Vagina (tissue), 2 donors: ENCODE measurements at places on chromosomes 7 and 10.
A peak's percentile ranks its signal among the peaks of the same experiment; 100 is the strongest.

- peak; percentile 82 for DNase-seq
Observed at GRCh38 chr10:86082556-86082955, 284.0 kb downstream of the GRID1 start.

DNA sequence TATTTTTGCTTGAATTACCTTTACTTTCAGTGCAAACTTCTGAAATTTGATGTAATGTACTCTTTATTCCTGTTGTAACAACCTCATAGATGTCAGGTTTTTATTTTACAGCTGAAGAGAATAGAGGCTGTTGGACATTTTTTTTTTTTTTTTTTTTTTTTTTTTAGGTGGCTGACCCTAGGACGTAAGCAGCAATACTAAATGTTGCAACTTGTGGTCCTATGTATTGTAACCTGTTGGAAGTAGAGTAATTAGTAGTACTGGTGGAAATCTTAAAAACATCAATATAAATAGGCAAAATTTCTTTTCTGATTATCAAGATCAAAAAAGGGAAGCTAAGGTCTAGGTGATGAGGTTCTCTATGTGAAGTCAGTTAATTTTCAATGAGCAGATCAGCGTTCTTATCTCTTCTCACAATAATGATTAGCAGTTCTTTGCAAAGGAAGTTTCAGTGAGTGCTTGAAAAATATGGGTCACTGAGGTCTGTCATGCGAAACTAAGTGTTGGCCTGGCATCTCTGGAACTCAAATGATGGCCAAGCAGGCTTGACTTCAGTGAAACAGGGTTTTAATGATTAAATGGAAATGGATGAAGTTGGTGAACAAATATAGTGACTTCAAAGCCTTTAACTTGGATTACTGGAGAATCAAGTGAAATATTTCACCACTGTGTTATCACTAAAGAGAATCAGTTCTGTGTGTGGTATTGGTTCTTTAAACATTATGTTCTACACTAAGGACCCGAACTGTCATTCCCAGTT is 42.7 kb downstream of the BICC1 start:
- no peak for DNase-seq

- no peak for DNase-seq
Observed at GRCh38 chr7:33744293-33745075, 160.9 kb upstream of the BMPER start.

- DNase-seq = no peak
Observed at GRCh38 chr10:131851346-131851745, 49.5 kb upstream of the PPP2R2D start.

- DNase-seq = no peak
Observed at GRCh38 chr10:78919181-78919966, 149.4 kb upstream of the ZMIZ1 start.

- DNase-seq = no peak
Observed at GRCh38 chr7:131111081-131111576, 216.5 kb upstream of the MKLN1 start.

DNA sequence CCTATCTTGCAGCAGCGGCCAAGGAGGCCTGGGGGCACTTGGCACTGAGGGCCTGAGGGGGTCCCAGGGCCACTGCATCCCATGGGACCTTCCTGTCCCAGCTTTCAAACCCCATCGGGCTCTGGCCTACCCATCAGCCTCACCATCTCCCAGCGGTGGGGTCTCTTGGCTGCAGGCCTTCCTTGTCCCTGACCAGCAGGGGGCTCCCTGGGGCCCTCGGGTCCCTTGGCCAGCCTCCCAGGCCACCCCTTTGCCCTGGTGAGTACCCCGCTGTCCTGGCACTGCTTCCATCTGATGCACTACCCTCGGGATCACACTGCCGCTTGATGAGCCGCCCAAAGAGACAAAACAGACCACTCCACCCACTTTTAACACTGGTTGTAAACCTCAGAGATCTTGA is 43.5 kb downstream of the YKT6 start:
- DNase-seq = no peak

GRCh38 chr7:151978616-151979015 is 22.4 kb downstream of the GALNTL5 start:
- no peak for DNase-seq

- DNase-seq = no peak
Observed at GRCh38 chr10:76937181-76937600, 700.4 kb downstream of the KCNMA1 start.

- DNase-seq = no peak
Observed at GRCh38 chr10:56319386-56319785, 41.7 kb downstream of the ZWINT start.

DNA sequence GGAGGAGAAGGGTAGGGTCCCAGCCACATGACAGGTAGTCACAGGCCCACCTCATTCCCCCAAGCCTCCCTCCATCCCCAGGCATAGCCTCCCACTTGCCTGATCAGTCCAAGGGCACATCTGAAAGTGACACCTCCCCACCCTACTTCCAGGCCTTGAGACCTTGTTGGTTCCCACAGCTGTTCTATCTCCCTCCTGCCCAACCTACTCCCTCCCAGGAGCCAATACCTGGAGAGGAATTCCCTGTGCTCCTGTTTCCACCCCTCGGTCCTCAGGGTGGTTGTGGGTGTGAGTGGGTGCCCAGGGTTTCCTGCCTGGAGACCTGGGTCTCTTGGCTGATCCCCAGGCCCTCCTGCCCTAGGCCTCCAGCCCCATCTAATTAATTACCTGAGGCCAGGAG is 11.6 kb upstream of the IMPDH1 start:
- DNase-seq = no peak

DNA sequence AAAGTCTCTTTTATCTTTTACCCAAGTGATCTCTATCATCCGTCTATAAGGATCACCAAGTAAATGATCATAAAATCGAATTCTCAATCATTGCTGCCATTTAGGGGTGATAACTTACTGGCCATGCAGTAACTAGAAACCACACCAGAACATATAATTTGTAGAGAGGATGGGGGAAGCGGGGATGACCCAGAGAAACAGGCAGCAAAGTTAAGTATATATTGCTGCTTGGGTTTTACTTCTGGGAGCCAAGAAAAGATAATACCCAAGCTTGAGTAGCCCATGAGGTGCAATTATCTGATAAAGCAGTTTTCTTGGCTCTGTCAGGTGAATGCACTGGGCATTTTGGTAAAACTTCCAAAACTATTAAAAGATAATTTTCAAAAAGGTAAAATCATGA is 18.9 kb downstream of the EXOC6 start:
- DNase-seq = no peak

DNA sequence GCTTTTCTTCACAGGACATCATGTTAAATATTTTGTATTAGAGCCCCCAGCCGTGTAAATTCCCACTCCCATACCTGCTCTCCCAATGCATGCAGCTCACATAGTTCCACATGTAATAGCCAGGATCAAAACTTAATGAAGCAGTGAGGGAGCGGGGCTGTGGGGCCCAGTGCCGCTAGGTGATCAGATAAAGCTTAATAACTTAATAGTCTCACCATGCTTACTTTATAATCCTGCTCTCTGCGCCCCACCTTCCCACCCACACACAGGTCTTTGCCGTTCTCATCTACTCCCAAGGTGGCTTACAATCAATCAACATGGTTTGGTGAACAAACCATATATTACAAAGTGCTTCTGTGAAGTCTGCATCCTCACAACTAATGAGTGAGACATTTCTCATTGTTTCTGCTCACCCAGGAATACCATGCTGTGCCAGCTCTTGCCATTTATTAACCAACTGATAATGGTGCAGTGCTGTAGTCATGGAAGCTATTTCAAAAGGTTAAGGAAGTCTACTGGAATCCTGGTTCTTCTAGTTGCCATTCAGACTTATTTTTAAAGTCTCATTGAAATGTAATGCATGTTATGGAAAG is 156.4 kb downstream of the CTTNBP2 start:
- no peak for DNase-seq

DNA sequence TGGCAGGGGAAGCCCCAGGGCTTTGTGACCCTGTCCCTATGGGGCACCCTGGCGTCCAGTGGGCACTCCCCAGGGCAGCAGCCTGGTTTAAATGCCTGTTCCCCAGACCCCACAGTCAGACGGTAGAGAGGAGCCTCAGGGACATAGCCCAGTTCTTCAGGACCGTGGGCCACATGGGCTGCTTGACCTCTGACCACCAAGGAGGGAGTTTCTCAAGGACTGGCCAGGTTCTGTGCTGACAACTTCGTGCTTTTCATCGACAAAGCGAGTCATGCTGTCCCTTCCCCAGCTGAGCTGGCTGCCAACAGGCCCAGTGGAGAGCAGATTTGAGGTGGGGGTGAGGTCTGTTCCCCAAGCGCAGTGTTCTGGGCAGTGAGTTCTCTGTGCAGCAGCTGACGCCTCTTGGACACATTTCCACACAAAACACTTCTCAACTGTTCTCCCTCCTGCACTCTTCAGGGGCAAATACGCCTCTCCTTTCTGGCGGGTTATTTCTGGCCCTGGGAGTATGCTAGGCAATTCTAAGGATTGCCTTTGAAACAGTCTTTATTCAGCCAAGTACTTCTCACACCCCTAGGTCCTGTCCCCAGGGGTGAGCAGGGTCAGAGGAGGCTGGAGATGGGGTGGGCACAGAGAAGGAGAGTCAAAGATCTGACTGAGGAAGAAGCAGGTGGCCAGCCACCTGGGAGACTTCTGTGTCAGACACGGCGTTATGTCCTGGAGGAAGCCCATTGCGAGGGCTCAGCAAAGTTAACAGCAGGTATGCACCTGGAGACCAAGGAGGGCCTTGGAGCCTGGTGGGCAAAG is 57.3 kb upstream of the CAMK2B start:
- DNase-seq = peak; percentile 81

- DNase-seq = no peak
Observed at GRCh38 chr10:49634069-49634660, 20.3 kb downstream of the CHAT start.

DNA sequence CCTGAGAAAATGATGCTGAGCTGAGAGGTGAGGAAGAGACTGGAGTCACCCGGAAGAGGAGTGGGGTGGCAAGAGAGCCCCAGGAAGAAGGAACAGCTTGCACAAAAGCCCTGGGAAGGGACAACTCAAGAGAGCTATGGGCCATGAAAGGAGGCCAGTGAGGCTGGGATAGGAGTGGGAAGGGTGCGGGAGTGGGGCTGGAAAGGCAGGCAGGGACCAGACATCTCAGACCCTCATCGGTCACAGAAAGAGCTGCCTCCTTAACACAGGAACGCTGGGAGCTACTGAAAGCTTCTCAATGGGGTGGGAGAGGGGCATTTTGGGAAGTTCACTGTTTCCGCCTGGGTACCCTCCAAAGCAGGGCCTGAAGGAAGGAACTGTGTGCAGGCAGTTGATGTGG is 122.0 kb upstream of the UNC5B start:
- peak; percentile 77 for DNase-seq

DNA sequence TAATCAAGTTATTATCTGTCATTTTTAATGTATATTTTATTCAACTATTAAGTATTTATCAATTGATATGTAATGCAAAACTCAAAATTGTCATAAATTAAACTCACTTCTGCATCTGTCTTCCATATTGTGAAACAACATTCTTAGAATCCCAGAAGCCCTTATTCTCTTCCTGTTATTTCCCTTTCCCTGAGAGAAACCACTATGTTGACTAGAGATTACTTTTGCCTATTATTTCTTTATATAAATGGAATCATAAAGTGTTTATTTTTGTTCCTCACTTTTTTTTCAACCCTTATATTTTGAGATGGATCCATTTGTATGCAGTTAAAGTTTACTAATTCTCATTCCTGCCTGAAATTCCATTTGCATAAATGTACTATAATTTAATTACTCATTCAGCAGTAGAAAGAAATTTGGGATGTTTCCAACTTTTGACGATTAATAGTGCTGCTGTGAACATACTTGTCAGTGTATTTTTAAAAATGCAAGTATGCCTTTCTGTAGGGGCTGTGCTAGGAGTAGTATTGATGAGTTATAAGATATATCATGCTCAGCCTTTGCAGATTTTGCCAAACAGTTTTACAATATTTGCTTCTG is 211.2 kb downstream of the SEMA3D start:
- DNase-seq = no peak

DNA sequence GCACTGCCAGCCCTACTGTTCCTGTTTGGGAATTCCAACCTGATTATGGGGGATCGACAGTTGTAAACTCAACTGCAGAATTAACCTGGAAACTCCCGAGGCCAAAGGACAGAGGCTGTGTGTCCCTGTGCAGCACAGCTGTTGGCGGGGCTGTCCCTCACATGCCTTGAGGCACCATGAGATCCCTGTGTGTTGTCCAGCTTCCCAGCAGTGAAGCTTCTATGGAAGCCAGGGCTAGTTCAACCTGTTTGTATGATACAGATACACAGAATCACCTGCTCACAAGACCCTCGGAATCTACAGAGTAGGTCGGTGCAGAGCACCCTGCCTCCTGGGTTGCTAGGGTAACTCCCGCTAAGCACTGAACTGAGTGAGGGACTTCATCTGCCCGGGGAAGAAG is 61.0 kb upstream of the EFCAB10 start:
- DNase-seq = no peak

- no peak for DNase-seq
Observed at GRCh38 chr7:45923290-45923689, 2.2 kb upstream of the IGFBP3 start.

DNA sequence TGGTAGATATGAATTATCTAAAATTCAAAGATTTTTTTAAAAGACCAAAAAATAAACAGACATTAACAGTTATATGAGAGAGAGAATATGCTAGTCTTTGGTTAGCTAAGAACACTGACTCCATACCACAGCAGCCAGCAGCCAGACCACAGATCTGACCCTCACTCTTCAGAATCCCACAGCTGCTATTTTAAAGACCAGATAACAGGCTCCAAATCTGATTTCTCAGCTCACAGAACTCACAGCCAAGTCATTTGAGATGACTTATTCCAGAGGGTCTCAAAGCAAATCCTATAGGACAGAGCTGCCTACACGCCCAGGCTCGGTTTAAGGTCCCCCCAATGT is 20.4 kb downstream of the NUDCD3 start:
- no peak for DNase-seq

DNA sequence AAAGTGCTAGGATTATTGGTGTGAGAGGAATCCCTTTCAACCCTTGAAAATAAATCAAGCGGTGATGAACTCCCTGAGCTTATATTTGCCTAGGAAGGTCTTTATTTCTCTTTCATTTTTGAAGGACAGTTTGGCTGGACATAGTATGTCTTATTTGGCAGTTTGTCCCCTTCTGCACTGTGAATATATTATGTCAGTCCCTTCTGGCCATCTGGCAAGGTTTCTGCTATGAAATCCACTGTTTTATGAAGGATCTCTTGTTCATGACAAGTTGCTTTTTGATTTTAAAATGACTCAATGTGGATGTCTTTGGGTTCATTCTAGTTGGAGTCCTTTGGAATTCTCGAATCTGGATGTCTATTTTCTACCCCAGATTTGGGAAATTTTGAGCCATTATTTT is 21.7 kb upstream of the MCM10 start:
- no peak for DNase-seq

DNA sequence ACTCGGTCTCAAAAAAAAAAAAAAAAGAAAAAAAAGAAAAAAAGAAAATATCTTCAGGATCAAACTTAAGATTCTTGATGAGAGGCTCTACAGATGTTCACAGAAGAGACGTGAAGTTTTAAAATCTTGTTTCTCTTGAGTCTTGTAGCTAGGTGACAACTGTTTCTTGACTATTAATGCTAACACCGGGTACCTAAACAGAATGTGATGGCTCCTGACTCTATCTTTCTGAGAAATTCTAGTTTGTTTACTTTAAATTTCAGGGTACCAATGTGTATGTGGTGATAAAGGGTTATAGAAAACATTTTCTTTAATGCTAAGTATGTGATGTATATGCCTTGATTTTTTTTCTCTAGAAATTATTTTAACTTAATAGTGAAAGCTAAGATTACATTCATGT is 61.0 kb downstream of the DAGLB start:
- DNase-seq = no peak

GRCh38 chr10:32144817-32145688 is 88.8 kb upstream of the KIF5B start:
- DNase-seq = no peak
